ENCODE measurements at places on chromosomes 13 and 19.

GRCh38 chr19:45793876-45794275 lies 1.2 kb upstream of the DMWD start:
- peaks cover 4% of the 10 kb centered on the region for H3K4me1 ChIP-seq
- H3K4me3 ChIP-seq: no peak overlapping the region
- DNase-seq: no peak
- H3K27ac ChIP-seq: no peak overlapping the region
- no peaks in the 10 kb centered on the region for H3K27me3 ChIP-seq

DNA sequence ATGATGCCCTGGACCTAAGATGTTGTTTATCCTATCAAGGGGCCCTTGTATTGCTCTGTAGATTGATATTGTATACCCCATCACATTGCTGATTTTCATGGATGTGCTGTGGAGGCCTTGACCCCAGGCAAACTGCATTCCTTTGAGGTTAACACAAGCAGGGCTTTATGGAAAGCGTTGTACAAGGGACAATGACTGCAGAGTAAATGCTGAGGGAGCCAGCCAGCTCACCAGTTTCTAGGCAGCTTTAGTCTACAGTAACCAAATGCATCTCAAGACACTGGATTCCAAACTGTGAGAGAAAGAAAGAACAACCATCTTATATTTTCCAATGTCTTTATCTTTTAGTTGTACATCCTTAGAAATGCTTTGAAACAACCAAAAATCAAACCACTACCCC lies 34.1 kb upstream of the EDNRB start:
- no peaks in the 10 kb centered on the region for H3K36me3 ChIP-seq
- no peaks in the 10 kb centered on the region for H3K27me3 ChIP-seq
- H3K4me3 ChIP-seq: no peak overlapping the region

DNA sequence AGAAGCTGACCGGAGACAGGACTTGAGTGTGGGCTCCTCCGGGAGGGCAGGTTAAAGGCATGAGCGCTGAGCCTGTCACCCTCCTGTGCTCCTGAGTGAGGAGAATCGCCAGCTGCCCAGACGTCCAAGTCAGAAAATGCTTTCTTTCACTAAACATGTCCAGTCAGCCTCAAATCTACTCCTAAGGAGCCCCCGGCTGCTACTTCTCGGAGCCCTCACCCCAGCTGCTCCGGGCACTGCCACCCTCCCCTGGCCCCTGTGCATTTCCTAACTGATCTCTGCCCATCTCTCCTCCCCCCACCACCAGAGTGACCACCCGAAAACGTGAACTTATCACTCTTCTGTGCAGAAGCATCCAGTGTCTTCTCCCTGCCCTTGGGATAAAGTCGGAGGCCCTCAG lies 277.5 kb upstream of the SOX1 start:
- H3K4me1 ChIP-seq: no peaks in the 10 kb centered on the region
- no peak overlapping the region for H3K4me3 ChIP-seq
- H3K27ac ChIP-seq: no peak overlapping the region
- H3K27me3 ChIP-seq: no peaks in the 10 kb centered on the region
- no peak for DNase-seq

DNA sequence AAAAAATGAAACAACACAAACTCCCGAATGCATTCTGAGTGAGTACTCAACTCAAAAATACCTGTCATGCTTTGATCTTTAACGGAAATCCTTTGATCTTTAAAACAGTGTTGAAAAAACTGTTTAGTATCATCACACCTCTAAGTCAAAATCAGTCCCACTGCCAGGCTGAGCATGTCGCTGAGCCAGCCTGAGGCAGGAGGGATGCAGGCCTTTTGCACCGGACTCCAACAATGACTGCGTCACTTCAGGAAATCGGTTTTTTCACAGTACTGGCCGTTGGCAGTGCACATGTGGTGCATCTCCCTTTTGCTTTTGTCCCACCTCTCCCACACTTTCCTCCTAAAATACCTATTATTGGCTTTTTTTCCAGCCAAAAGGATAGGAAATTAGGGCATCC lies 78.2 kb downstream of the SHISA2 start:
- H3K27ac ChIP-seq: no peak overlapping the region
- no peak overlapping the region for H3K4me3 ChIP-seq
- no peaks in the 10 kb centered on the region for H3K4me1 ChIP-seq

DNA sequence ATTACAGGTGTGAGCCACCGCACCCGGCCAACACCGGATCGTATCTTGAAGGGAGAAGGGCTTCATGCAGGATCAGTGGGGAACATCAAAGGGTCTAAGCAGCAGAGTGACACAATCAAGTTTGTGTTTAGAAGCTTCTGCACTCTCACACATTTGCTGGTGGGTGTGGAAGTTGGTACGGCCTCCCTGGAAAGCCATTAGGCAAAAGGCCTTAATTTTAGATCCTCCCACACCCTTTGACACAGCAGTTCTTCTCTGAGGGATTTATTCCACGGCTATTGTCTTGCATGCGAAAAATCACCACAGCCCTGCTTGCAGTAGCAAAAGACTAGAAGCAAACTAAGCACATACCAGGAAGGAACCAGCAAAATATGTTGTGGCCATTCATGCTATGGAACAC lies 18.3 kb upstream of the SLC1A5 start:
- H3K36me3 ChIP-seq: no peaks in the 10 kb centered on the region
- no peaks in the 10 kb centered on the region for H3K4me1 ChIP-seq
- DNase-seq: no peak

Measured in uterus (tissue), 4 donors.